Upper lobe of left lung (tissue), 6 donors: ENCODE measurements at places on chromosomes 1 and 21.

DNA sequence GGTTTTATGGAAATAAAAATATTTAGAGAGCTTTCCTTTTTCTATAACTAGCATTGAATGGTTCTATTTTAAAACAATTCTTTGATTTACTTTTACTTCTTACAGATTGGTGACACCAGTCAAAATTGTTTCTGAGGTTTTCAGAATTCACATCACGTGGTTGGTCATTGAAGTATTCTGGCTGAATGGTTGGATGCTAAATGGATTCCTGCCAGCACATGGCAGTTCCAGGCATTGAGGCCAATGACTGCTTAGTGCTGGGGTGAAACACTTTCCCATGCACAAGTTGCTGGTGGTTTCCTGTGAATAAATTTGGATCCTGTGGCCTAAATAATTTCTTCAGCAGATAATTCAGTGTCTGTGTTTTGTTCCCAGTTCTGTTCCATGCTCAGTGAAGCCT is 20.6 kb downstream of the NCAM2 start:
- no peak for DNase-seq

- no peak for DNase-seq
Measured at GRCh38 chr1:38730511-38731397, 128.8 kb downstream of the RRAGC start.

- no peak for DNase-seq
Measured at GRCh38 chr1:150596976-150597375, 17.6 kb upstream of the MCL1 start.

GRCh38 chr1:156959925-156960324 is 39.5 kb downstream of the LRRC71 start:
- no peak for DNase-seq

DNA sequence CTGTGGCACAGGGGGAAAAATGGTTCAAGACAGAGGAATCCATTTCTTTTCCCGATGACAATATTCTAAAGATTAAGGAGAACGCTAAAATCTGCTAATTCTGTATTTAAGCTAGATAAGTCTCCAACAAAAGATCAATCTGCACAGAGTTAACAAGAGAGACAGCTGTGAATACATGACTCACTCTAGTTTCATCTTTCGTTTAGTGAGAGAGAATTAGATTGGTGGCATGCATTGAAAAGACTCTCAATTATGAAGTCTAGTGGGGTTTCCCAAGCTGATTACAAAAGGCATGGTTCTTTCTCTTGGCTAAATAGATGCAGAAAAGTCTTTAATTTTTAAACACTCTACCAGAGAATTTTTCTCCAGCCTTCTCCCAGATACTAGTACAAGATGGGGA is 34.4 kb downstream of the CAPN9 start:
- no peak for DNase-seq

DNA sequence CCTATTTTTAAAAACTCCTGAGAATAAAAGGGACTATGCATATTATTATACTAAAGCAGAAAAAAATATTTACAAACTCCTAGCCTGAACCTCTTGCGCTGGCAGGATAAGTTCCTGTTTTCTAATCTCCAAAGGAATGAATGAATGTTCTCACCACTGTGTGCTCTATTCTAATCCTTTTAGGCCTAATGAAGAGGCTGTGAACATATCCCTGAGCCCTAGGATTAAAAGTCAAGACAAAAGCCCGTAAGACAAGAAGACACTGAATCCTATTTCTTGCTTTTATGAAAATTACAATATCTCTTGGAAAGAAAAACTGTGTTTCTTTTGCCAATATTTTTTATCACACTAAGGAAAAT is 317.5 kb downstream of the HHAT start:
- no peak for DNase-seq

DNA sequence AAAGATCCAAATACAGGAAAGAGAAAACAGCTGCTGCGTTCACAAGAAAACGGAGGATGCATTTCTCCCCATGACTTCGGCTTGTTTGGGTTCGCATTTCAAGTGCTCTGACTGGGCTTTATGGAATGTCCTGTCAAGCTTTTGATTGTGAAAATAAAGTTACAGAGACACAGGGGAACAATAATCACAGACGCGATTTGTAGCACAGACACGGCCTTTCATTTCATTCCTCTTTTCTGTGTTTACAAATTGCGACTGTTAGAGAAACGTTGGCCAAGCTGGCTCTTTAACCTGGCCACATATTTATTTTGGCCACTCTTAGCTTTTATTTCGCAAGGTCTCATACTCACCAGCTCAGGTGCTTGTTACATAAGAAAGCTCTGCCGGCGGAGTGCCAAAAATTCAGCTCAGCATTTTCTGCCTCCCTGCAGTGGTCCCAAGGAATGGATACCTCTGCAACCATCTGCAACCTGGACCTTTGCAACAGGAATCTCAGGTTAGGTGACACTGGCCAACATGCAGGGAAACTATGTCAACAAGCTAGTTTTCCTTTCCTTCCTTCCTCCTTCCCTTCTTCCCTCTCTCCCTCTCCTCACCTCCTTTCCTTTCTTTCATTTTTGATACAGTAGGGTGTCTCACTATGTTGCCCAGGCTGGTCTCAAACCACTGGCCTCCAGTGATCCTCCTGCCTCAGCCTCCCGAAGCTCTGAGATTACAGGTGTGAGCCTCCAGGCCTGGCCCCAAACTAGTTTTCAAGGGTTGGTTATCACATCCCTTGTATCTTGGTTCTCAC is 58.2 kb upstream of the SLC45A1 start:
- DNase-seq: no peak

GRCh38 chr1:117599286-117600221 is 6.3 kb upstream of the TENT5C start:
- DNase-seq: peak; percentile 55

- no peak for DNase-seq
Measured at GRCh38 chr1:85597709-85598108, 17.1 kb downstream of the CCN1 start.

DNA sequence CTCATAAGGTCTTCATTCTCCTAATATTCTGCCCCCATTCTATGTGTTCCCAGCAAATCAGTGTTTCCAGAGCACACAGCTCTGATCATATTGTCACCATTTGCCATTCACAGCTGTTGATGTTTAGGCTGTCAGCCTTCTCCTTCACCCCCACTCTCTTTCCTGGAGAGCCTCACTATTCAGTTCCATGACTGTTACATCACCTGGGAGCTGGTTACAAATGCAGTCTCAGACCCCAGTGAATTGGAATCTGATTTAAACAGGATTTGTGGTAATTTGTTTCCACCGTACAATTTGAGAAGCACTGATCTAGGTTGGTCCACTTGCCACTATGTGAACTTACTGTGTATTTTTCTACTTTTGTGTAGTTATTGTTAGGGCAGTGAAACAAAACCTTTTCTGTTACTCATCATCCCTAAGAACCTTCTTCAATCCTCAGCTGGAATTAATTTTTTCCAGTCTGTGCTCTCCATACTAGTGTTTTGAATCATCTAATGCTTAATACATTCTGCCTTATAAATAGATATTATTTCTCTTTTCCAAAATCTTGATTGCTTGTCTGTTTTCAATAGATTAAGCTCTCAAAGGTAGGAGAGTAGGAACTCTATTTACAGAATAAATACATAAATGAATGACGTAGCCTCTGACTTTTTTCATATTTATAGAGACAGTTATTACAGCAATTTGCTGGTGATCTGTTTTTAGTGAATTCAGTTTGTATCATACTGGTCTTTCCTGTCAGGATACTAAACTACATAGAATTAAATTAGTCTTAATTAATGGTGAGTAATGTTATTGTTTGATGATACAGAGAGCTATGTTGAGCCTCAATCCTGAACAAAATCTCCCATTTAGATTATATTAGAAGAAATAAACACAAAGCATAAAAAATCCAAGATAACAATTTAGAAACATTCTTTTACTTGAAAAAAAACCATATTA is 8.1 kb downstream of the SNX7 start:
- no peak for DNase-seq
